Hematopoietic multipotent progenitor cell treated with erythropoietin and hydrocortisone succinate and interleukin-3 and kit ligand, for 4 days (in vitro differentiated cells): ENCODE measurements at places on chromosomes 5 and 9.

DNA sequence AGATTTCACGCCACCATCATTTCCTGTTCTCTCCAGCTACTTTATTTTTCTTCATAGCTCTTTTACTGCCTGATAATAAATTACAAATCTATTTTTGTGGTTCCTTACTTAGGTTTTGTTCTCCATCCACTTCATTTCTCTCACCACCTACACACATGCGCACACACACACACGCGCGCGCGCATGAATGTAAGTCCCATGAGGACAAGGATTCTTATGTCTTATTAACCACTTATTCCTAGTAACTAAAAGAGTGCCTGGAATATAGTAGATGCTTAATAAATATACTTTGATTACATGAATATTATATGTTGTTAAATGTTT, 116.5 kb downstream of the TRPM6 start:
- no peak for DNase-seq

DNA sequence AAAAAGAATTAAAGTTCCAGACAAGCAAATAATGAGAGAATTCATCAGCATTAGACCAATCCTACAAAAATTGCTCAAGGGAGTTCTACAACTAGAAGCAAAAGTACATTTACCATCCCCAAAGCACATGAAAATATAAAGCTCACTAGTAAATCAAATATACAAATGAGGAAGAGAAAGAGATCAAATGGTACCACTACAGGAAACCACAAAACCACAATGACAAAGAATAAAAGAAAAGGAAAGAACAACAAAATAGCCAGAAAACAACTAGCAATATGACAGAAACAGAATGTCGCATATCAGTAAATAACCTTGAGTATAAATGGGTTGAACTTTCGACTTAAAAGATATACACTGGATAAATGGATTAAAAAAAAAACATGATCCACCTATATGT, 739.0 kb downstream of the DTWD2 start:
- peak; percentile 64 for DNase-seq

DNA sequence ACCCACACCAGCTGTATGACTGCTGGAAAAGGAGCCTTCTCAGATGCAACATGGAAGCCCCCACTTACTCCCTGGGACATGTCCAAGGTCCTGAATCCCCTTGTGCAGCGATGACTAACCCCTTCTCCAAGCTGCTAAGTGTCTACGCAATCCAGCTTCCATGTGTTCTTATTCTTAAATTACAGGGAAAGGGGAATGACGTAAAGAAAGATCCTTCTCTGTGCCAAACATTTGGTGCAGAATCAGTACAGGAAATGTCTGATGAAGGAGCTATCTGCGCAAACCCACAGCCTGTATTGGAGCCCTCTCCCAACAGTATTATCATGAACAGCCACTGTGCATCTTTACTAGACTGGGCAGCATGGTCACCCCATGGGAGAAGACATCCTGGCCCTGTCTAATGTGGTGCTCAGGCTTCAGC, 183.2 kb downstream of the FRMD3 start:
- peak; percentile 13 for DNase-seq

GRCh38 chr9:97768746-97769145, 71.6 kb upstream of the XPA start:
- no peak for DNase-seq

DNA sequence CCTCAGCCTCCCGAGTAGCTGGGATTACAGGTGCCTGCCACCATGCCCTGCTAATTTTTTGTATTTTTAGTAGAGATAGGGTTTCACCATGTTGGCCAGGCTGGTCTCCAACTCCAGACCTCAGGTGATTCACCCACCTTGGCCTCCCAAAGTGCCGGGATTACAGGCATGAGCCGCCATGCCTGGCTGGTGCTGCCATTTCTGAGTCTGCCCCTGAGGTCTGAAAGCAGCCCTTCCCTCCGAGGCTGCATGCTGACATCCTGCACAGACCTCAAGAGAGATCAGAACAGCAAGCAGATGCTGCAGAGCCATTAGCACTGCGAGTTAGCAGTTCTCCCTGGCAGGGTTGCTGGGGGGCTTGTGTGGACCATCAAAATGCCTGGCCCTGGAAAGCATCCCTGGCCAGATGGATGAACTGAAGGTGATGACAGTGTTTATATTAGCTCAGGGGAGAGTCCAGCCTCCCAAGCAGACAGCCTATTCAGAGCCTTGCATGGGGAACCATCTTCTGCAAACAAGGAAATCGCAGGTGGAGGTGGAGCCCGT, 176.5 kb upstream of the PANK3 start:
- no peak for DNase-seq

GRCh38 chr5:179416114-179416822, 71.0 kb upstream of the ADAMTS2 start:
- no peak for DNase-seq

DNA sequence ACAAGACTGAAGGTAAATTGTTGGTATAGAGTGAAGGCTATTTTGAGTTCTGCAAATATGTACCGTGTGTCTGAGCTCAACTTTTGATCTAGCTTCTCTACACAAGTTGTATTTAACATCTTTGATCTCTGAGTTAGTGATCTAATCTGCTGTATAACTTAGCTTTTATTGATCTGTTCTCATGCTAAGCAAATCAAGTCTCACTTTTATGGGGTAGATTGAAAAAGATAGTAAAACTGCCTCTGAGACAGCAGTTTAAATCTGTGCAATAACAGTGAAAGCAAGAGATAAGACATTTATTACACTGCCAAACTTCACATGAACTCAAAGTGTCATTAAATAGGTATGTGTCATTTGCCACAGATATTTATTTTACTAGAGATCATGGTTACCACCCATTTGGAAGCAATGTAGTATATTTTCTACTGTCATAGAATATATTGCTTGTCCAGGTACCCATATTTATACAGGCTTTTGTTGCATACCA, 477.3 kb downstream of the ISL1 start:
- no peak for DNase-seq

GRCh38 chr9:90526386-90526785, 116.2 kb downstream of the DIRAS2 start:
- DNase-seq: no peak

DNA sequence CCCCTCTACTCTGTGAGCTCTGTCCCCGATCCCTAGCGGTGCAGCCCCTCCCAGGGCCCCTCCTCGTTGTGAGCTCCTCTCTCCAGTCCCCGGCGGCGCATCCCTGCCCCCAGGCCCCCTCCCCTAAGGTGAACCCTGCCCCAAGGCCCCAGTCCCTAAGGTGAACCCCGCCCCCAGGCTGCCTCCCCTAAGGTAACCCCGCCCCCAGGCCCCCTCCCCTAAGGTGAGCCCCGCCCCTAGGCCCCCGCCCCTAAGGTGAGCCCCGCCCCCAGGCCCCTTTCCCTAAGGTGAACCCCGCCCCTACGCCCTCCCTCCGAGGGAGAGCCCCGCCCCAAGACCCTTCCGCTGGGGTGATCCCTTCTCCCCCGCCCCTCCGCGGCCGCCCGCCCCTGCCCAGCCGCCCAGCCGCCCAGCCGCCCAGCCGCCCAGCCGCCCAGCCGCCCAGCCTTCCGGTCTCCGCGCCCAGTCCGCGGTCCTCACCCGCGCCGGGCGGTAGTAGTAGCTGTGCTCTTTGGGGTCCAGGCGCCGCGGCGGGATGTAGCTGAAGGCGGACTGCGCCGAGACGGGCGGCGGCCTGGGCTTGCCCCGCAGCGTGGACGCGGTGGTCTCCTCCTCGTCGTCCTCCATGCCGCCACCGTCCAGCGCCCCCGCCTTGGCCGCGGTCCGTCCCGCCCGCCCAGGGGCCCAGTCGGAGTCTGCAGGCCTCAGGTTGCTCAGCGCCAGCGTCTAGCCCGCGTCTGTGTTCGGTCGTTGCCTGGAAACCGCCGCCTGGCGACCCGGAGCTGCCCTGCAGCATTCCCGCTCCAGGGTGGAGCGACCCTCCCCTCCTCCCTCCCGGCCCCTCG, at the start of gene CFAP90:
Gene CFAP90, minus strand, starts transcription at position 739 of the 845 bp plus-strand sequence. Its CDS starts 112 bp downstream, at position 627.
- DNase-seq: peak; percentile 28
